ENCODE measurements at places on chromosomes 2 and 18. TPM values are rescaled to one million over a fixed set of nuclear protein-coding genes. Genes with fewer than 3 reads are reported as not detected.

The C18orf54 gene
- total RNA-seq: 21.4 TPM

The COL5A2 gene
- total RNA-seq: 123 TPM

DNA sequence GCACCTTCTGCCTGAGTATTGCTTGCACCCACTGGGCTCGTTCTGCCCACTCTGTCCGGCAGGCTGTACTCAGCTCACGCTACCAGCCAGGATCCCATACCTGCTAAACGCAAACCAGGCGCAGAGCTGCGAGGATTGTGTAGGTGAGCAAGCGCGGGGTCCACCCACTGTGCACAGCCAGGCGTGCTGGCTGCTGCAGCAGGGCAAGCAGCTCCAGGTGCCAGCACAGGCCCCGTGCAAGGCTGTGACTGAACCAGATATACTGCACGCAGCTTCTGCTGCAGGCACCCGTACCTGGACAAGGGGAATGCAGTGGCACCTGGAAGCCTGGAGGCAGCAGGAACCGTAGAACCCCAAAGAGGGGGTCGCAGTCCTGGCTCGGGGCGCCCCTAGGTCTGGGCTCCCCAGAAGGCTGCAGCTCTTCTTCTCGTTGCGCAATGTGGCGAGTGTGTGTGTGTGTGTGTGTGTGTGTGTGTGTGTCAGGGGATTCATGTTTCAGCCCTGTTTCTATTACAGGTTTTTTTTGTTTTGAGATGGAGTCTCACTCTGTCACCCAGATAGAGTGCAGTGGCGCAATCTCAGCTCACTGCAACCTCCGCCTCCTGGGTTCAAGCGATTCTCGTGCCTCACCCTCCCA lies 46.1 kb upstream of the RAB1A start:
- DNase-seq: no peak

- no peak for DNase-seq
These were observed 95.0 kb downstream of the MSH2 start for GRCh38 chr2:47497843-47498460.

GRCh38 chr18:54673936-54674335 lies 82.9 kb downstream of the DYNAP start:
- DNase-seq: no peak

DNA sequence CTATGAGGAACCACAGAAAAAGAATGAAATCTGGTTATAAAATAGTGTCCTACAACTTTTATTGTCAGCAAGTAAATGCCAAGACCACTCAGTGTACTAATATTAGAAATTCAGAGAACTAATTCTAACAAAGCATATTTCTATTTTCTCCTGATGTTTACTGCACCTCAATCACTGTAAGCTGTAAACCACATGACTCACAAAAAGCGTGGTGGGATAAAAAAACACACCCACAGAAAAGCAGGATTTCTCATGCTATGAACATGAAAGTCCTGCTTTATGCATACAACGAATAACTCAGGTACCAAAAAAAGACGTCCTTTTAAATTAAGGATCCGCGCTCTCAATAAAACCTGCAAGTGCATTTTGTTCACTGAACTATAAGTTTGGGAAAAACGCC lies 797 bp downstream of the TXNL4A start:
- DNase-seq: no peak

The PTMA gene
- 1,488 TPM for total RNA-seq

The UGT1A8 gene
- total RNA-seq: not detected

DNA sequence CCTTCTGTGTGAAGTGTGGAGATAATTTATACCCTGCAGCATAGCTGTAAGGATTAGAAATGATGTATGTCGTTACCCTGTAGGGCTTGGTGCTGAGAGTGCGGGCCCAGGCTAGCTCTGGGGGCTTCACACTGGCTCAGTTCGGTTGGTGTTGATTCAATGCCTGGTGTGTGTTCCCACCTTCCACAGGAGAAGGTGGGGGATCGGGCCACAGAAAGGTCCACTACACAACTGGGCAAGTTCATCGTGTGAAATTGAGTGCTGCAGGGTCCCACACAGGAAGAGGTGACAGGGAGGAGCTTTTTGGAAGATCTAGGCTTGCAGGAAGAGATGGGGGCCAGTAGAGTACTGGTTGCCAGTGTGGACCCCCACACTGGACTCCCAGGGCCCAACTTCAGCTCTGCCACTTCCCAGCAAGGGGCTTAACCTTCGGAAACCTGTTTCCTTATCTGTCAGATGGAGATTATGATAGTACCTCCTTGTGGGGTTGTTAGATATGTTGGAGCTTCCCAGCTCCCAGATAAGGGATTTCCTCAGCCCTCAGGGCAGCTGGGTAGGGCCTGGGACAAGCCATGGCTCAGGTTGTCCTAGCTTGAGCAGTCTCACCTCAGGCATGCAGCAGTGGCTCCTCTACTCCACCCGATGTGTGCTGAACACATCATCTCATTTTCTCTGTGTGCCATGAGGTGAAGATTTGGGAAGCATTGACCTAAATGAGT lies 71.5 kb downstream of the TMEM247 start:
- DNase-seq: no peak

The CCDC88A gene
- 77.4 TPM for total RNA-seq

DNA sequence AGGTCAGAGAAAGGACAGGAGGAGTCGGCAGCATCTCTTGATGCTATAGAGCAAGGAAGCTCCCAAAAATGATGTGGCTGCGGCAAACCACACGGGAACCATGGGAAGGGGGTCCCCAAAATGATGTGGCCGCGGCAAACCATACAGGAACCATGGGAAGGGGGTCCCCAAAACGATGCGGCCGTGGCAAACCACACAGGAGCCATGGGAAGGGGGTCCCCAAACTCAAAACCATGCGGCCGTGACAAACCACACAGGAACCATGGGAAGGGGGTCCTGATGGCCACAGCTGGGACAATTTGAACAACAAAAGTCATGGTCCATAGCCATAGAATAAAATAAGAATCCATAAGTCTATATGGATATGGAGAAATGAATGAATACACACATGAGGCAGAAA lies 58.4 kb upstream of the GLI2 start:
- no peak for DNase-seq

Data from endothelial cell of umbilical vein (primary cell).